ENCODE measurements at places on chromosomes 3 and 15.
A peak's percentile ranks its signal among the peaks of the same experiment; 100 is the strongest.

GRCh38 chr15:42728972-42729371 lies 8.0 kb downstream of the CDAN1 start:
- no peak for DNase-seq

DNA sequence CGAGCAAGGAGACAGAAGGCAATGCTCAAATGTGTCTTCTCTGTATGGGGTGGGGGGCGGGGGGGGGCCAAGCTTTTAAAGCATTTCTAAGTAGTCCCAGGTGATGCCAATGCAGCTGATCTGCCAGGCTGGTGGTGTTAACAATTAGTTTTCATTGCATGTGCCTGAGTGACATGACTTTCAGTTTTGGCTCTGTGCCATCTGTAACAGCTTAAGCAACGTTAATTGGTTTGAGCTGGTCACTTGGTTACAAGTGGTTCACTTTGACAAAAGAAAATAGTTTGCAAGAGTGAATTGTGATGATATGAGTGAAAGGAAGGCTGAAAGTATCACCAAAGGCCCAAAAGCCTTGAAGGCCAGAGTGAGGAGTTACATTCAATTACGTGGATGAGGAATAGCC lies 26.4 kb upstream of the LRIG1 start:
- no peak for DNase-seq

DNA sequence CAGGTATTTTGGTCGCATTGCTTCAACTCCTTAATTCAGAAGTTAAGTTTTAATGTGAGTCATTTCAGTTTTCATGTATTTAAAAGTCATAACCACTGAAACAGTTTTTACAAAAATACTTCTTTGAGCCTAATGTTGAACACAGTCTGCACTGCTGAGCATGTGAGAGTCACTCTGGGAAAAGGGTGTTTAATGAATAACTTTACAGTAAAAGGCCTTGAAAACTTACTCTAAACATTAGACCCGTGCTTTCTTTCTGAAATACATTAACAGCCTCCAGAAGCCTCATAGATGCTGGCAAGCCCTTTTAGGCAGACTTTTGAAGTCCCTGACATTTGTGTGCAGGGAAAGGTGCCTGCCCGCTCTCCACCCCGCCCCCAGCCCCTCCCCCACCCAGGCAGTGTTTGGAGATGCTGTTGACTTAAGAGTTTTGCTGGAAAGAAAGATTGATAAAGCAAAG lies 68.9 kb upstream of the NR2F2 start:
- DNase-seq, result no peak

DNA sequence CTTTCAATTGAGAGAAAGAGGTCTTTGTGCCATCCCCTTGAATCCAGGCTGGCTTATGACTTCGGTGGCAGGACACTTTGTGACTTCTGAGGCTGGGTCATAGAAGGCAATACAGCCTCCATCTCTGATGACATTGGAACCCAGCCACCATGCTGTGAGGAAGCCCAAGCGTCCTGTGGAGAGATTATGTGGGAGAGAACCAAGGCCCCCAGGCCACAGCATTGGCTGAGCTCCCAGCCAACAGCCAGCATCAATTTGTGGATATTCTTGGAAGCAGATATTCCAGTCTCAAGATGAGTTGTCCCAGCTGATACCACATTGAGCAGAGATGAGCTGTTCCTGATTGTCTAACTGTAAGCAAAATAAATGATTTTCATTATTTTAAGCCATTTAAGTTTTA lies 12.7 kb upstream of the XIRP1 start:
- DNase-seq, result no peak

DNA sequence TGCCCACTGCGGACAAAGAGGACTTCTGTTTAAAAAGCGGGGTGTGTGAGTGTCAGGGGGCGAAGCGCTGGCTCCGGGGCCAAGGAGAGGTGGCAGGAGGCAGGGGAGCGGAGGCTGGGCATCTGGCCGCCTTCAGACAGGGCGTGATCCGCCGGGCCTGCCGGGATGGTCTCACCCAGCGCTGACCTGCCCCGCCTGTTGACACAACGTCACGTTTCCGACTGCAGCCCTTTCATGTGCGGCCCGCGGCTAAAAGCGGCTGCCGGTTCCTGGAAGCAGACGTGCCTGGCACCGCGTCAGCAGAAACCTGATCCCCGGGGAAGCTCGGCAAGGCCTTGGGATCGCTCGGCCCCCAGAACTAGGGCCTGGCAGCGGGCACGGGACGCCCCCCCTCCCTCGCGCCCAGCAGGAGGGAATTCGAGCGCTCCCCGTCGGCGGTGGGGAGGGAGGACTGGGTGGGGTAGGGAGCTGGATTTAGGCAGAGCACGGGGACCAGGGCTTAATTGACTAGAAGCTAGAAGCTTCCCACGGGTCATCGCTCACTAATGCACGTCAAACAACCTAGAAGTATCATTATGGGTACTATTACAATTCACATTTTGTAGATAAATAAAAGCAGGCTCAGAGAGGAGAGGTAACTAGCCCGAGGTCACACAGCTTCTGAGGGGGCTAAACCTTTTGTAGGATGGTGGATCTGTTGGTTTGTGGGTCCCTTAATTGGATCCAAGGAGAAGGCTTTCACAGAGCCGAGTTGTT lies 7.7 kb downstream of the BHLHE40 start:
- DNase-seq, result peak; percentile 67

DNA sequence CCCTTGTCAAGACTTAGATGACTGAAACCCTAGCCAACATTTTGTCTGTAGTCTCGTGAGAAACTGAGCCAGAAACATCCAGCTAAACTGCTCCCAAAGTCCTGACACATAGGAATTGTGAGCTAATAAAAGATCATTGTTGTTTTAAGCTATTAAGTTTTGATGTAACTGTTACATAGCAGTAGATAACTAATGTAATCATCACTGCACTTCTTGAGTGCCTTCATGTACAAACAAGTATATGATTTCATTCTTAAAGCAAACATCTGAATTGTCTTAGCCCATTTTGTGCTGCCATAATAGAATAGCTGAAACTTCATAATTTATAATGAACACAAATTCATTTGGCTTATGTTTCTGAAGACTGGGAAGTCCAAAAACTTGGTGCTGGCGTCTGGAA lies 87.3 kb downstream of the NSUN3 start:
- no peak for DNase-seq

DNA sequence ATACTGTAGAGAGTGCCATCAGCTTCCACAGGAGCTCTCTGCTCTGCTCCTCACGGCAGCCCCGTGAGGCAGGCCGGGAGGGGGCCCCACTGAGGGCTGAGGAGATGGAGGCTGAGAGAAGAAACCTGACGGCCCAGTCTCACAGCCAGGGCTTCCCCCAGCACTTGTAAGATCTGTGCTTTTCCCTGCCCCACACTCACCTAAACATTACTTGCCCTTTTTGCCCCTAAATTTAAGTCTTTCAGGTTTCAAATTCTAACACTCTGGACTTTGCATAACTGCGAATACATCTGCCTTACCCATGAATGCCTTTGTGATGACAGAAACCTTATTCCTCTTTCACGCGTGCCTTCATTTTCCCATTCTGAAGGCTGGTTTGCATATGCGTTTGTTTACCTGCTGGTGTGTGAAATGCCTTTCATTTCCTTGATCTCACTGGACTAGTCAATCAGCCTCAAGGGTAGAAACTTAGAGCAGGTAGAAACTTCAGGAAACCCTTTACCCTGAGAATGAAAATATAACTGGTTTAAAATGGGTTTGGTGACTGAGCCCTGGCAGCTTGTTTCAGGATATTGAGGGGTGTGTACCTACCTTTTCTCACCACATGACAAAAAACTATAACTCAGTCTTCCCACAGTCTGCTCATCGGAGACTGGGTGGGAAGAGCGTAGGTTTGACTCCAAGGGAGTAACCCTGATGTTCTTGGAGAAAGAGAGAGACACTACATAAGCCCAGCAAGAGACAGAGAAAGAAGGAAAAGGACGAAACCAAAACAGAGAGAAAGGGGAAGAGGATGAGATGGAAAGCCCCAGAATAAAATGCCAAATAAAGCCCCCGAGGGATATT lies 20.1 kb downstream of the SLC12A8 start:
- DNase-seq, result no peak

- no peak for DNase-seq
These were observed 61.7 kb downstream of the B3GALNT1 start for GRCh38 chr3:161043336-161044035.

DNA sequence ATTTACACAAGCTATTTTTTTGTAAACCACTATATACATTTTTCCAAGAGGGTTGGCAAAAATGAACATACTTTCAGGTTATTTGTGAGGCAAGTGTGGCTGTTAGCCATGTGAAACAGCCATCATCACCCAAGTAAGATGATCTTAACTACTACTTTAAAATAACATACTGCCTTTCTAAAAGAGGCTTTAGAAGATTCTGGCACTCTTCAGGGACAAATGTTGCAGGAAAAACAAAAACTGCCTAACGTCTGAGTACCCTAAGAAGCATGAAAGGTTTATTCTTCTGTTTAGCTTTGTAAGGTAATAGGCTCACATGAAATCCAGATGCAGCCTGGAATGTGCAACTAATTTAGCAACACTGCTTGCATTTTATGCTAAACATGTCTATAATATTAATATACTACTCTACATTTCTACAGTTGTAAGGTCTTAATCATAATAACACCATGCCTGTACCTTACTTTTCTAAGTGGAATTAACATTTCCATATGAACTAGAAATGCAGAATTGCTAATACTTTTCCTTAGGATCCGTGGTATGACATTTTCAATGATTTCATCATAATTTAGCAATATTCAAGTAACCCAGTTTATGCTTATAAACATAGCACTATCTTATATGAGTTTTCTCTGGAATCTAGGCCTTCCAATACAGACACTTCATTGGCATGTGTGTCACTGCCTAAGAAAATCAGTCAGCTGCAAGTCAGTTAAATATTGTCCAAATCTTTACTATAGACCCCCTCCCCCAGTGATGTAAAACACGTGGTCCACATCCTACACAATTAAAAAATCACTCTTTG lies 4.5 kb upstream of the LSAMP start:
- DNase-seq, result no peak

- no peak for DNase-seq
These were observed 213.1 kb downstream of the RPLP1 start for GRCh38 chr15:69665641-69666111.

- DNase-seq, result no peak
These were observed 102.2 kb upstream of the MANF start for GRCh38 chr3:51282931-51283330.

DNA sequence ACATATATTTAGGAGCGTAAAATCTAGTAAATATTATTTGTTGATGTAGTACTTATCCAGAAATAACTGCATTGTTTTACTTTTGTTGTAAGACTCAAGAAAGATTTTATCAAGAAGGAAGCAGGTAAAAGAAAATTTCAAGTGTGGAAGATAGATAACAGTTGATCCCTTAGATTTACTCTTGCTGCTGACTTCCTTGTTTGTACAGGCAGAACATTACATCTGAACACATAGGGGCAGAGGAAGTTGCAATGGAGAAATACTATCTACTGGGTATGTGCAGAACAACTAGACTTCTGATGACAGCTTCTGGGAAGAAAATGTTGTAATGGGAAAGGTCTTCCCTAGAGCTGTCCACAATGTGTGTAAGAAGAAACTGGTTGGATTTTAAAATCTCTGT lies 350.6 kb downstream of the NLGN1 start:
- no peak for DNase-seq

DNA sequence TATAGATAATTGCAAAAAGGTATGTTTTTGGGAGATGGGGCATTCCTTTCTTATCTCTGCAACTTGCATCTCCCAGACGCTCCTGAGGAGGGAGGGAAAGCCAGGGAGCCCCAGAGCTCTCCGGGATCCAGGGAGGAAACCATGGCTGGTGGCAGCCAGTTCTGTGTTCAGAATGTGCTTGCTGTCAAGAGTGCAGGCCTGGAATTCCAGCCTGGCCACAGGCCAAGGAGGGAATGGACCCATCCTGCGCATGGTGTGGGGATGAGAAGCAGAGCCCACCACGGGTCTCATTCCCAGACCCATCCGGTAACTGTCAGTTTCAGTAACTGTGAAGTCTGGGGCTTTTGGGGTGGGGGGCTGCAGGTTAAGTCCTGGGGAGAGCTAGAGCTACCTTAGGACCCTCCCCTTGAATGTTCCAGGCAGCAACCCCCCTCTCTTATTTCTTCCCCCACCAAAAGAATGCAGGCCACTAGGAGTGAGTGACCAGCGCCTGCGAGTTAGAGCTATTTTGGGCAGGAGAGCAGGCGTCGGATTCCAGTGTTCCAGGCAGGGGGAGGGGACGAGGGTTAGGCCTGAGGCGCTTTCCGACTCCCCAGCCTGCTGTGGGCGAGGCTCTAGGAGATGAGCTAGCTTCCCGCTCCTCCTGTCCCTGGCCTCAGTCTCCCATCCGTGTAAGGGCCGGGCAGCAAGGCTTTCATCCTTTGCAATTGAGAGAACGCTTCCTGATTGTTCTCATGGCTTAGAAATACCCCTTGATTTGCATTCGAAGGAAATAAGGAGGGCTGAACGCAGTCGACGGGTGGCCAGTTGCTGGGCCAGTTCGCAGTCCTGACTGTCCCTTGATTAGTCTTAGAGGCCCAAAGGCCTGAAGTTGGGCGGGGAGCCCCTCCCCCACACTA lies 781 bp upstream of the DAG1 start:
- DNase-seq, result no peak

DNA sequence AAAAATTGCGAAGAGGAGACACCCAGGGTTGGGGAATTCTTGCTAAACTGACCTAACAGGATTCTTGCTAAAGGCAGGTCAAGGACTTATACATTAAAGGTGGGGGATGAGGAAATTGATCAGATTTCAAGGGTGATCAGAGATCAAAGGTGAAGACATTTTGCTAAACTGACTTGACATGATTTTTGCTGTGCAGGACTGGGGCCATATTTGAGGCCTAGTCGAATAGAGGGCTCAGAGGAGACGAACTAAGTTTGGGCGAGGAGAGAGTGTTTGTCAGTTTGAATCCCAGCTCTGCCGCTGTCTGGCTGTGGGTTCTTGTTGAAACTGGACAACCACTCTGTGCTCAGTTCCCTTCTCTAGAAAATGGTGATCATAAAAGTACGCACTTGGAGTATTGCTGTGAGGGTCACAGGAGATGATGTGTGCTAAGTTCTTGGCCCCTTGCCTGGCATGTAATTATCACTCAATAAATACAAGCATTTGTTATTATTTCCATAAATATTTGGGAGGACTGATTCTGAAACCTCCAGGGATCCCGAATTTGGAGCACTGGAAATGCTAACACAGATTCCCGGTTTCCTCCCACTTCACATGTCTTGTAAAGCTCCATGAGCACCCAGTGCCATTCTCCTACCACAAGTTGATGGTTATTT lies 364.8 kb upstream of the PROK2 start:
- DNase-seq, result no peak

DNA sequence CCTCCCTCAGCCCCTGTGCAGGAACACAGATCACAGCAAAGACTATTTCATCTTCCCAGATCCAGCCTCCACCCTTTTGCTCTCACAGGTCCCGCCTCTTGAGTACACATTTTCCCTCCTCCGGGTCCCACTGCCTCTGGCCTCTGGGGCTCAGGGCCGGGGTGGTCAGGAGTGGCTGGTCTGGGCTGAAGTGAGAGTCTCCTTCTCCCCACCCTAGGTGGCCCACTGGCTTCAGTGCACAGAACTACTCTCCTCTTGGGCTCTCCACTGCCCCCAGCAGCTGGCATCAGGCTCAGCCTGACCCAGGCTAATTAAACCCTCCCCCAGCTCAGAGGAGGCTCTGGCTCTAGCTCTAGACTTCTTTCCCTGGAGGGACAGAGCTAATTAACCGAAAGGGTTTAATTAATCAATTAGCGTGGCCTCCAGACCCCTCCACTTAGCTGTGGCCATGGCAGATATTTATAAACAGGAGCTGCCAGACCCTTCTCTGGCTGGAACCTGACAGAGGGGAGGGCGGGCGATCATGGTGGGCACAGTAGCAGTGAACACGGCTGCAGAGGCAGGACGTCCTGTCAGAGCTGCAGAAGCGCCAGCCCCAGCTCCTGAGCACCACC lies 15.1 kb downstream of the DUSP7 start:
- DNase-seq, result no peak

- DNase-seq, result no peak
These were observed 163.7 kb downstream of the MEIS2 start for GRCh38 chr15:36936613-36937012.
